ENCODE measurements at places on chromosomes 5 and 9.

DNA sequence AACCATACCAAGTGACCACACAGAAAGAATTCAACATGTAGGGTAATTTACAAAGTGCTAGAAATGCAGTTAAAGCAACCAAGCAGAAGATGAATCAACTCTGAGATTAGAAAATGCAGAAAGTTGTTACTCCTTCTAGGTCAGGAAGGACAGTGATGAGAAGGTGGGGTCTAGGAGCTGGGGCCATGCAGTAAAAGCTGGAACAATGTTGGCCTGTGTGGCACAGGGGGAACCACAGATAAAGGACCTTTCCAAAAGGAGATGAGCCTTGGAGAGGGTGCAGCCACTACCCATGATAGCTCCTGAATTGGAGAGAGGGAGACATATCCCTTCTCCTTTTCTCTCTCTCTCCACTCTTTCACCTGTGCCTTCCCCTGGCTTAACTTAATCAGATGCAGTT, 2.4 kb upstream of the SCGB3A2 start:
- DNase-seq: no peak

GRCh38 chr5:108387758-108388157, 5.9 kb upstream of the FBXL17 start:
- no peak for DNase-seq

GRCh38 chr5:21685522-21685921, 1167.6 kb downstream of the CDH12 start:
- DNase-seq: no peak

- no peak for DNase-seq
Observed at GRCh38 chr9:107684224-107684623, 194.7 kb upstream of the KLF4 start.

DNA sequence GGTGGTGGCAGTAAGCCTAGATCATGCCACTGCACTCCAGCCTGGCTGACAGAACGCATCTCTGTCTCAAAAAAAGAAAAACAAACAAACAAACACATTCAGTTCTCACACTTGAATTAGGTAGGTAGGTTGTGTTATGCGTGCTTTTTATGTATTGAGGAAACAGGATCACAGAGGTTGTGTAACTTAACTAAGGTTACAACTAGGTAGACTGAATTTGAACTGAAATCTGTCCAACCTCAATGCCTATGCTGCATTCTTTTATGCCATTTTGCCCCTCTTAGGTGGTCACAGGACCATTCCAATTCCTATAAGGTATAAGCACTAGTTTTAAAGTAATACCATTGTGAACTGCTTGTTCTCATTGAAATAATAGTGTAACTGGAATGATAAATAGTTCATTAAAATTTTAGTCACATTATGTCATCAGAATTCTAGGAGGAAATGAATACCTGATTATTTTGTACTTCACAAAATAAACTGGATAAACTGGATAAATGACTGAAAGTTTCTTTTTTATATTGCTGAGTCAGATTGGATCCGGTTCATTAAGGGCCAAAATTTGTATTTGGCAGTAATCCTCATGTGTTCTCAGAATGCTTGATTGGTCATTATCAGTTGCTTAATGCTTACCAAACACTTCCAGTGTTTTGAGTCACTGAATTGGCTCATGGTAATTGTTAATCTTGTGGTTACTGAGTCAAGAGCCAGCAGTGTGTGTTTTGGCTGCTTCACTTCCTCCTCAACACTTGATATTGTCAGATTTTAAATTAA, 7.1 kb downstream of the UBAP1 start:
- DNase-seq: no peak

DNA sequence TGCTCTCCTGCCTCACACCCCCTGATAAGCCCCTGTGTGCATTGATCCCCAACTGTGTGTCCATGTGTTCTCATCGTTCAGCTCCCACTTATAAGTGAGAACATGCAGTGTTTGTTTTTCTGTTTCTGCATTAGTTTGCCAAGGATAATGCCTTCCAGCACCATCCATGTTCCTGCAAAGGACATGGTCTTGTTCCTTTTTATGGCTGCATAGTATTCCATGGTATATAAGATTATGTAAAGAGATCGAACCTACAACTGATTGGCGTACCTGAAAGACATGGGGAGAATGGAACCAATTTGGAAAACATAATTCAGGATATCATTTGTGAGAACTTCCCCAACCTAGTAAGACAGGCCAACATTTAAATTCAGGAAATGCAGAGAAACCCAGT, 32.4 kb downstream of the ANKRD33B start:
- DNase-seq: no peak

DNA sequence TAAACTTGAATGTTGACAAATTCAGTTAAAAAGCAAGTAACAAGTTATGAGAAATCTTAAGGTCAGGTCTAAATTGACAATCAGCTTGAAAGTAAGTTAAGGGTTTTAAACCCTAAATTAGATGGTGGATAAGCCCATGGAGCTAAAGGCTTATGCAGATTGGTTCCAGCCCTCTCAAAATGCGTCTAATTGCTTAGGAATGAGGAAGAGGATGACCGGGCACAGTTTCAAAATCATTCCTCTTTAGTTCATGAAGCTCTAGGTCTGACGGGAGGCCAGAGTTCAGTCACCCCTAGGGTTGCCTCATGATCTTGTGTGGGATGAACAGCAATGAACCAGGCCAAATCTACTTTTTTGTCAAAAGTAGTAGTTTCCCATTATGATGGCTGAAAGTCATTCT, 75.4 kb downstream of the SLC38A9 start:
- no peak for DNase-seq

DNA sequence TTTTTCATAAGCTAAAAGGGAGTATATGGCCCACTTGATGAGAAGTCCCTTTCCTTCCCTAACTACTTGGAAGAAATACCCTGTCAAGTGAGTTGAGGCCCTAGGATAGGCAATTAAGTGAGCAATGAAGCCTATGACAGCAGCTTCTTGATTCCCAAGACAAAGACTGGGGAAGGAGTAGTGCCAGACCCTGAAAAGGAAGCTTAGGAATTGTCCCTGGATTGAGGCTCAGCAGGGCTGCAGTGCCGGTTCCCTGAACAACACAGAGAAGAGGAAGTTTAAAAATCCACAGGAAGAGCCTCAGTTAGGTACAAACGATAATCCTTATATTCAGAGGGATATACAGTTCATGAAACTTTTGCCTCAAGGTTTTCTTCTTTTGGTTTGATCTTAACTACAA, 61.8 kb upstream of the RAD23B start:
- DNase-seq: no peak

DNA sequence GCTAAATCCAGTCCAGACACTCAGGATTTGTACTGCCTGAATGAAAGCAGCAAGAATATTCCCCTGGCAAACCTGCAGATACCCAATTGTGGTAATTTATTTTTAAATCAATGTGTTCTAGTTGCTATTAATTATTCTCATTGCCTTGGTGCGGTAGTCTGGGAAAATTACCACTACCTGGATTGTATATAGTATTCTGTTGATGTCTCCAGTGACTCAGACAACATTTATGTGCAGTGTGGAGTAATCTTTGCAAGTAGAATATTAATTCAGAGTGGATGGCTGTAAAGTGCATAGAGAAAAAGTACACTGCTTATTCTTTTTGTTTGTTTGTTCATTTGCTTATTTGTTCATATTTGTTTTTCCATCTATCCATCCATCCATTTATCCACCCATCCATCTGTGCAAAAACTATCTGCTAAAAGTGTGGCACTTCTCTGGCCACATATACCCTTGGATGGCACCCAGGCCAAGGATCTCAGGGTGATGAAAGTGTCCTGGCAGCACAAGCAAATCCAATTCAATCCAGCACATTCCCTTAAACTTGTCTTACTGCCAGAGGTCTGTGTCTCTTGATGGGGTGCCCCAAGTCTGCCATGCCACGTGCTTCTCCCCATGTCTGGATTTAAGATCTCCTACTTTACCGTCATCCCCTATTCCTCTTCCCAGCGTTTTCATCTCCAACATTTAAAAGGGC, 41.3 kb downstream of the NTRK2 start:
- DNase-seq: no peak
